ENCODE measurements at places on chromosomes 4 and X.

DNA sequence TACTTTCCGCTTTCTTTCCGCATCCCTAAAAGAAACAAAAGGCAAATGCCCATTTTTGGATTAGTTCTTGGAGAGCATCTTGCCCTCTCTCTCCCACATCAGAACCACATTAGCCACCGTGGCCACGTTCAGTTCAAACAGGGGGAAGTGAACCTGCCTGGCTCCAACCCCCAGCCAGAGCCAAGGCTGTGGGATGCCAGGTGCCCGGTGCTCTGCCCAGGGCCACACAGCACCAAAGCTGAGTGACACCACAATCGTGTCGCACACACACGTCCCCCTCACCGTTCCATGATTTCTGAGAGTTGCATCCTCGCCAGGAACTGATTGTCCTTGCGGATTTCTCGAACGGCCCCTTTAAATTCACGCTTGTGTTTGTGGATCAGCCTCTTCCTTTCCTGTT is 24.3 kb downstream of the NOP14 start:
- no peak for DNase-seq

- DNase-seq, result no peak
Measured at GRCh38 chr4:2750719-2751605, 5.2 kb downstream of the TNIP2 start.

DNA sequence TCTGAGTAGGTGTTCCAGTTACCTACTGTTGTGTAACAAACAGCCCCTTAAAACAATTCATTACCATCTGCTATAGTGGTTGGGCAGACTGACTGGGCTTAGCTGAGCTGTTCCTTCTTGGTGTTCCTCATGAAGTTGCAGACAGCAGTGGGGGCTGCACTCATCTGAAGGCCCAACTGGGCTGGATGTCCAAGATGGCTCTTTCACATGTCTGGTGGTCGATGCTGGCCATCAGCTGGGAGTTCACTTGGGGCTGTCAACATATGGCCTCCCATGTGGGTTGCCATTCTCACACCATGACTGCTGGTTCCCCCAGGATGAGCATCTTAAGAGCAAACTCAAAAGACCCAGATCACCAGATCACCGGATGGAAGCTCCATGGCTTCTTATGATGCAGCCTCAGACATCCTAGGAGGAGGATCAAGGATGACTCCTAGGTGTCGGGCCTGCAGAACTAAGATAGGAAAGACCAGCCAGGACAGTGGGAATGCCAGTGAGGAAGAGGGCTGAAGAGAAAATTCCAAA is 34.3 kb upstream of the PPP2R2C start:
- no peak for DNase-seq

DNA sequence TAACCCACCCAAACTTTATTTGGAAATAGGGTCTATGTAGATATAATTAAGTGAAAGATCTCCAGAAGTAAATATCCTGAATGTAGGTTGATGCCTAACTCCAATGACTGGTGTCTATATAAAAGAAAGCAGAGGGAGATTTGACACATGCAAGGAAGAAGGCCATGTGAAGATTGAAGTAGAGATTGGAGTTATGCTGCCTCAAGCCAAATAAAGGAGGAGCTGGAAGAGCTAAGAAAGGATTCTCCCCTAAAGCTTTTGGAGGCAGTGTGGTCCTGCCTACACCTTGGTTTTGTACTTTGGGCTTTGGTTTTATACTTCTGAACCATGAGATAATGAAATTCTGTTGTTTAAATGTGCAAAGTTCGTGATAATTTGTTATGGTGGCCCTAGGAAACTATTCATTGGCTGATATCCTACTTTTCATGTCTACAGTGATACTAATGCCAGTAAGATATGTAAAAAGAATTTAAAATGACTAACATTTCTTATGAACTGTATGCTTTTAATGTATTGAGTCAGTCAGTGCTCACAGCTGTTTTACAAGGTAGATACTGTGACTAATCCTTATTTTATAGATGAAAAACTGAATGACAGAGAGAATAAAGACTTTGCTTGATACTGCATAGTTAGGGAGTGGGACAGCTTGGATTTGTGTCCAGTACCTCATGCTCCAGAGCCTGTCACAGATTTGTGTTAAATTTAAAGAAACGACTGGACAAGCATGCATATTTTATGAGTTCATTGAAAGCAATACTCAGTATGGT is 5.9 kb upstream of the RAB40AL start:
- DNase-seq, result no peak

- DNase-seq, result no peak
Measured at GRCh38 chr4:51843309-51844152, 578 bp downstream of the DCUN1D4 start.

DNA sequence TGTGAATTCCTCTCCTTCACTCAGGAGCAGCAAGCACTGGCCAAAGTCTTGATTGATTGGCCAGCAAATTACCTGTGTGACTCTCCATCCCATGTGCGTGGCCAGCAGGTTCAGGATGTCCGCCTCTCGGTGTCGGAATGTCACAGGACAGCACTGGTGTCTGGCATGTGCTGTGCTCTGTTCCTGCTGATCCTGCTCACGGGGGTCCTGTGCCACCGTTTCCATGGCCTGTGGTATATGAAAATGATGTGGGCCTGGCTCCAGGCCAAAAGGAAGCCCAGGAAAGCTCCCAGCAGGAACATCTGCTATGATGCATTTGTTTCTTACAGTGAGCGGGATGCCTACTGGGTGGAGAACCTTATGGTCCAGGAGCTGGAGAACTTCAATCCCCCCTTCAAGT is 20.4 kb downstream of the TLR2 start:
- no peak for DNase-seq

GRCh38 chrX:13014111-13015096 is 30.0 kb downstream of the FAM9C start:
- DNase-seq, result no peak

DNA sequence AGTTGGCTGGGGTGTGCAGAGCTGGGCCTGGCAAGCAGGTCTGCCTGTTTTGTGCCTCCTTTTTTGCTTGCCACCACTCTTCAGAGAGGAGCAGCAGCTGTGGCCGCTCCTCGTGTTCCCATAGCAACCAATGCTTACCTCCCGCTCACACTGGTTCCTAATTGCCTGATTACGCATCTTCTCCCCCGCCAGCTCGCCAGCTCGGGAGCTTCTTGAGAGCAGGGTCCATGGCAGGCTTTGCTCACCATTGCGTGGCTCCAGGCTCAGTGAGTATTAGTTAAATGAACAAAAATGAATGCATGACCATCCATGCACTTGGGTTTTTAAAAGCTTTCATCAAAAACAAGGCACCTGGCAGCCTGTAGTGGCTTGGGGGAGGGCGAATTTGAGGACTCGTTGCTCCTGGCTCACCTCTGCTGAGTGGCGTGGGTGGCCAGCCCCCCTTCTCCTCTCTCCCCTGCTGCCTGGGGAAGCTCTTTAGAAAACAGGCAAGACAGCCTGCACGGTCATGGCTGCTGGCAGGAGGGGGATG is 14.2 kb upstream of the PJA1 start:
- DNase-seq, result no peak

DNA sequence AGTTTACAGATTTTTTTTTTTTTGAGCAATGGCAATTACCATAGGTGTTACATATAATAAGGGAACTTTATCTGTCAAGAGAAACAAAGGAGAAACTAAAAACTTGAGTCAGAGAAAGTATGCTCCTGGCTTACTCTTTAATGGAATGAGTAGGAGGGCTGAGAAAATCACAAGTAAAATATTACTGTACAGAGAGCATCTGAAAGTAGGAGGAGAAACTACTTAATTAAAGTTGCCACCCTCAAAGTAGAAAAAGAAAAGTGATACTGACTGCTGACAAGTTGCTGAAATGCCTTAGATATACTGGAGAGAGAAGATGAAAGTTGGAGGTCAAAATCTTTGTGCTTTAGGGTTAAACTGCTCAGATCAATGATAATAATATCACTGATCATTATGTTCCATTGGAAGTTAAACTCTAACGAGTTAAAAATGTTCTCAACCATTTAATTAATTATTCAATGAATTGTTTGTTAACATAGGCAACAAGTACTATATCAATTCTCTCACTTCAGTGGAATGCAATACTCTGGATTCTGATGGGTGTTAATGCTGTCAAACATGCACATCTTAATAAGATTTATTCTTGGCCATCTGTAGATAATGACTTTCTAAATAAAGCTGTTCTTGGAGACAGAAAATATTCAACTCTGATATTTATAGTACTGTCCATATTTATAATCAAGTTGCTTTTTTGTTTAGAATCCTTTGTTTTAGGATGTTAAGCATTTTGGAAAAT is 61.2 kb upstream of the CAMK2D start:
- peak; percentile 26 for DNase-seq

DNA sequence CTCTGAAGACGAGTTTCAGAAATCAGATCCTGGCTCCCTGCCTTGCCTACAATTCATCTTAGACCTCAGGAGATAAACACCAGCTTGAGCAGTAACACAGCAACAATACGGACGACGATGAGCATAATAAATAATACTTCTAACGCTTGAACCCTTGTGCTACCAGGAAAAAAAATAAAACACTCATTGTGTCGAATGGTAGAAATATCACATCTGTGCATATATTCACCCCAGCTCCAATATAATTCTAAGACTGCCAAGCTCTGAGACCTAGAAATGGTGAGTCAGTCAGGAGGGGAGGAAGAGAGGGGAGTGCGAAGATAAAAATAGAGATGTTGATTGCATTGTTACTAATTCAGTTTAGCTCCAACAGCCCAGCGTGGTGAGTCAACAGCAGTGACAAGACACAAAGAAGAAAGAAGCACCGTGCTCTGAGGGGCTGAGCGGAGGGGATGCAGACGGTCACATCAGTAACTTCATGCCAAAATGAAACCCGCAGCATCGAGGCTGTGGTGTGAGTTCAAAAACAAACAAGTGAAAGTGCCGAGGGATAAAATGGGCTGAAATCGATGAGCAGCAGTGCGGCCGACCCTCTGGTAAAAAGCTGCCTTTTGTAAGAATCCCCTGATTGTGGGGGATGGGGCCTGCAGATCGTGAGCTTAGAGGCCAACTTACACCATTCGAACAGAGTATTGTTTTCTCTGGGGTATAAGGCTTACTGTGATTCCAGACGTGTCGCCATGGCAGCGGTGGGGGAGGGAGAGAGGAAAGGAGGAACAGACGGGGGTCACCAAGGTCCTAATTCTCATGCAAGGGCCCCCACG is 150.4 kb downstream of the MGST2 start:
- DNase-seq, result peak; percentile 95

GRCh38 chr4:80192937-80193336 is 4.4 kb upstream of the PRDM8 start:
- DNase-seq, result peak; percentile 19

GRCh38 chrX:123464709-123465108 is 268.1 kb downstream of the THOC2 start:
- no peak for DNase-seq

DNA sequence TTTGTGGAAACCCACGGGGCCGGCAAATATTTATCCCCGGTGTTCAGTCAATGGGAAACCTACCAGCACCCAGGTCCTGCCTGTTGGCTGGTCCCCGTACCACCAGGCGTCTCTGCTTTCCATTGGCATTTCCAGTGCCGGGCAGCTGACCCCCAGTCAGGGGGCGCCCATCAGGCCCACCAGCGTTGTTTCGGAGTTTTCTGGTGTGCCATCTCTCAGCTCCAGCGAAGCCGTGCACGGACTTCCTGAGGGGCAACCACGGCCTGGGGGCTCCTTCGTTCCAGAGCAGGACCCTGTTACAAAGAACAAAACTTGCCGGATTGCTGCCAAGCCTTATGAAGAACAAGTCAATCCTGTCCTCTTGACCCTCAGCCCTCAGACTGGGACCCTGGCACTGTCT is 32.7 kb downstream of the BCORL1 start:
- DNase-seq, result no peak

- DNase-seq, result no peak
Measured at GRCh38 chr4:16574981-16575380, 323.5 kb downstream of the LDB2 start.

DNA sequence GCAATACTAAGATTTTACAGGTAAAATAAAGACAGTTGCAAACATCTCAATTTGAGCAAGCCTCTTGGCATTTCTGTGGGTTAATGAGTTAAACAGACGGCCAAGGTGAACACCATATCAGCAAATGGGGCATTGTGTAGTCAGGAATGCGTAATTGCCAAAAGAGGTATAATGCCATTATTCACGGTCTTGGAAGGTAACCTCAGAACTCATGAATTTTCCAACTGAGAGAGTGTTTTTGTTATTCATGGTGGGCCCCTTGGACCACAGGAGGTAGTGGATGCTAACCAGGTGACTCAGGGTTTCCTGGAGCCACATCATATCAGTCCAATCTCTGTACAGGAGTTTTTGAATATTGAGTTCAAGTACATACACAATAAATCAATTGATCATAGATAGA is 368.0 kb upstream of the TECRL start:
- DNase-seq, result peak; percentile 19

- peak; percentile 38 for DNase-seq
Measured at GRCh38 chr4:8580321-8581093, at the start of gene GPR78. GPR78 (plus strand) TSS chr4:8580392; CDS start chr4:8580983, 591 bp downstream.

- peak; percentile 6 for DNase-seq
Measured at GRCh38 chr4:77044461-77045150, 31.2 kb downstream of the CCNI start.

DNA sequence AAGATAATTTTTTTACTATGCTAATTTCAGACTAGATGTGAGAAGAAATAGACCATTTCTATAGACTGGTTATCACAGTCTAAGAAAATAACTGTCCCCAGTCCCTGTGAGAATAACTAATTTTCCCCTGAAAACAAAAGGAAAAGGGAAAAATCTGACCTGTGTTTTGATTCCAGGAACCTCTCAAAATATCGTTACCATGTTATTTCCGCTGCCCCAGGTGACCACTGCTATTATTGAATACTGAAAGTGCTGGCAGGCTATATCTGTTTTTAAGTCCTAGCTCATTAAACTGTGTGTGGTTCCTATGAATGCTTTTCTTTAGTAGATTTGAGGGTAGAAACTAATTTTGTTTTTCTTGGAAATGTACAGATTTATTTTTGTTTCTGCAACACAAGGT is 83.6 kb downstream of the GAB1 start:
- DNase-seq, result no peak

- DNase-seq, result no peak
Measured at GRCh38 chrX:7024850-7025249, 122.7 kb upstream of the STS start.

GRCh38 chr4:108377021-108377420 is 208.3 kb upstream of the LEF1 start:
- no peak for DNase-seq

DNA sequence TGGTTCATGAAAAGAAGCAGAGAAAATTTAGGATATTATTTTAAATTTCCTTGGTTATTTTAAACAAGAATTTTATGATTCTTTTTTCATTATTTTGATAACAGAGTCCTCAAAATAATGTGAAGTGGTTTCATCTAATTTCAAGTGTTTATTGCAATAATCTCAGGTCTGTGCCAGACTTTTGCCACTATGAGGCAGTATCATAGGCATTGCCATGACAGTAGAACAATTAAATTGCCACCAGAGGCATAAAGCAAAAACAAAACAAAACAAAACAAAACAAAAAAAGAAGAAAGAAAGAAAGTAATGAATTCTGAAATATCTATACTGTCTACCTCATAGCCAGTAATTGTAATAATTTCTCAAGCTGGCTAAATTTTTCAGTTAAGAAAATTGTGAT is 739.2 kb downstream of the KCTD8 start:
- no peak for DNase-seq

GRCh38 chr4:138062929-138063328 is 179.2 kb downstream of the SLC7A11 start:
- peak; percentile 31 for DNase-seq
